ENCODE measurements at places on chromosomes 2 and 18.

DNA sequence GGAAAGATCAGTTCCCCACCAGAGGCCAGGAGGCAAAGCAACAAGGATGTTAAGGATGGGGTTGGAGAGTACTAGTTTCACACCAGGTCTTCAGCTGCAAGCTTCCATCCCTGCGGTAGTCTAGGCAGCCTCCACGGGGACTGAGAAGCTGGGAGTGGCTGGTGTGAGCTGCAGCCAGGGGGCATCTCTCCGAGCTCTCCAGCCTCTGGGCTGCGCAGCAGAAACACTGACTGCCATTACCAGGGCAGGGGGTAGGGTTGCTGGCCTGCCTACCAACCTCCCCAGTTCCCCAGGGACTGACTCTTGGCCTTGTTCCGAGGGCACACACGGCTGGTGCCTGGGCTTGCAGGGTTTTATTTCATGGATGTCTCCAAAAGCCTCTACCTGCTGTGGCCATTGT is 15.9 kb downstream of the GATA6 start:
- DNase-seq, result no peak

DNA sequence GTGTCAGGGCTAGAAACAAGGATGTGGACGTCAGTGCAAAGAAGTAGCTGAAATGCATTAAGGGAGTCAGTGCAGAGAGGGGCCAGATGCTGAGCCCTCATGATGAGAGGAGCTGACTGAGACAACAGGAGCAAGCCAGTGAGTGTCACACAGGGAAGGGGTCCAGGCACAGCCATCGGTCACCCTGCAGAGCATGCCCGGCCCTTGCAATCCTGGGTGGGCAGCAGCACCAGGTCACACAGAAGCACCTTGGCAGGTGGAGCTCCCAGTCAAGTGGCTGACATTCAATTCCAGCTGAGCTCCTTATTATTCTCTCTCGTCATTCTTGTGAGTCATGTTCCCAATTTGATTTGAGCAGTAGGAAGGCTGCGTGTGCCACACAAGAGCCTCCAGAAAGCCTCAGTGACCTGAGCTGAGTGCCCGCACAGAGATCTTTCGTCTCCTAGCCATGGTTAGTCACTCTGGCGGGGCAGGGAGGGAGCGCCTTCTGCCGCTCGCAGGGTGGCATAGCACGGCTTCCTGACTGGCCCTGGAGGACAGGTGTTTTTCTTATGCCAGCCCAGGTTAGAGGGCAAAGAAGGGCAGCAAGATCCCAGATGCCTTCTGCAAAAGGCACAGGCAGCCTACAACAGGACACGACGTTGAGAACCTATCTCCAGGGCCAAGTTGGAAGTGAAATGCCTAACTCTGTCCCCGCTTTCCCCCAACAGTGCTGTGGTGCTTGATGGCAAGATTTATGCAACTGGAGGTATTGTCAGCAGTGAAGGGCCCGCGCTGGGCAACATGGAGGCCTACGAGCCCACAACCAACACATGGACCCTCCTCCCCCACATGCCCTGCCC is 220.9 kb downstream of the ATAD2B start:
- no peak for DNase-seq

DNA sequence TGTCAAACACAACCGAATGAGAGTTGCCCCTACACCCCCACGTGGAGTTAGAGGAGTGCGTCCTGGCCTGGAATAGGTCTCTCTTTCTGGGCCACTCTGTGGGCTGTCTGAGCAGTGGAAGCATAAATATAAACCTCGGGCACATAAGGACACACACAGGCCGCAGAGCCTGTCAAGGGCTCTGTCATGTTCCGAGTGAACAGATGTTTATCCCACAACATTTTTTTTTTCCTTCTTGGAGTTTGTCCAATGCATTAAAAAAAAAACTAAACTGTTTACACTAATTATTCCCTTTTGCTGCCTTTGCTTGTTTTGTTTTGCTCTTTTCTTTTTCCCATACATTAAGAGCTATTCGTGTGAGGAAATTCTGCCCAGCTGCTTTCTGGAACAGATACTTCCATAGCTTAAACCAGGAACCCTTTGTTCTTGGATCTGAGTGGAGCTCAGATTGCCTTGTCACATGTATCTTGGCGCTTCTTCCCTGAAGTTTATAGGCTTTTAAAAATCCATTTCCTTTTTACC is 228.3 kb upstream of the FOSL2 start:
- no peak for DNase-seq

DNA sequence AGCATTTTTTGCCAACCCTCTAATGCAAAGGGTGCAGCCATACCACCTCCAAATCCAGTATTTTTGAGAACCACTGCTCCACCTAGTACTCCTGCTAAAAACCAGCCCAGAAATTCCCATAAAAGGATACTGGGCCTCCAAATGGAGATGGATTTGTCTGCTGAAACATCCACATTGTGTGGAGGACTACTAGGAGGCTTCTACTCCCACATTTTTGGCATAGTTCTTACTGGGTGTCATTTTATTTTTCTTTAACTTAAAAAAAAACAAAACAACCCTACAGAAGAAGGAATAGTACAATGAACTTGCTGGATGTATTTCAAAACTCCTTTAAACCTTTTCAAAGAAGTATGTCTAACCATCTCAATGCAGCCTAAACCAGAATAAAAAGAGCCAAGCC is 219.2 kb downstream of the SRBD1 start:
- DNase-seq, result no peak

DNA sequence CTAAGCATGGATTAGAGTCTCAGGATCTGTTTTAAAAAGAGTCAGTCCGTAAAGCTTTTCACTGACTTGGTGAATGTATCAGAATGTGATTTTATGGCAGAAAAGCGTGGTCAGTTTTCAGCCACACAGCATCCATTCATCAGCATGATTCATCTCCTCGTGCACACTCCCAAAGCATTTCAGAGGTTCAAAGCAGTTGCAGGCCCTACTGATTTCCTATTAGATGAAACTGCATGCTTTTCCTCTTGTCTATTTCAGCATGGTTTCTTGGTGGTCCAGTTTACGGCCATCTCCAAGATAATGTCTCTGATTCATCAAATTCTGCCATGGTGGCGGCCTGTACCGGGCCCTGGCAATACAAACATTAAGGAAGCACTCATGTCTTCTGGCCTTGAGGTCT is 4.8 kb upstream of the PARD6G start:
- DNase-seq, result no peak

- DNase-seq, result no peak
Measured at GRCh38 chr2:119230219-119231185, 6.9 kb downstream of the STEAP3 start.

DNA sequence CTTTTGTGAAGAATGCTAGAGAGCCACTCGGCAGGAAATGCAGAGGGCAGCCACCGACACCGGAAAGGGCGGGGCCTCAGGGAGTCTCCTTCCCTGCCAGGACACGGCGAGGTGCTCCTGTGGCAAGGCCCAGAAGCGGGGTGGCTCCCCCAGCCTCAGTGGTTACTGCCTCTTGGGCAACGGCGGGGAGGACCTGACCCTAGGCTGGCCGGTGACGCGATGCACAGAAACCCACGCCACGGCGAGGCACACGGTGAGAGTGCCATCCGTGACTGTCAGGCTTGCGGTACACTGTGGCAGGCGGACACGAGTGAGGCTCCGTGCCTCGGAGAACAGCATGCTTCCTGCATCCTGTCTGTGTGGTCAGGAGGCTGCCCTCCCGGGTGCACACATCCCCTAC is 47.8 kb downstream of the ZAP70 start:
- peak; percentile 18 for DNase-seq

DNA sequence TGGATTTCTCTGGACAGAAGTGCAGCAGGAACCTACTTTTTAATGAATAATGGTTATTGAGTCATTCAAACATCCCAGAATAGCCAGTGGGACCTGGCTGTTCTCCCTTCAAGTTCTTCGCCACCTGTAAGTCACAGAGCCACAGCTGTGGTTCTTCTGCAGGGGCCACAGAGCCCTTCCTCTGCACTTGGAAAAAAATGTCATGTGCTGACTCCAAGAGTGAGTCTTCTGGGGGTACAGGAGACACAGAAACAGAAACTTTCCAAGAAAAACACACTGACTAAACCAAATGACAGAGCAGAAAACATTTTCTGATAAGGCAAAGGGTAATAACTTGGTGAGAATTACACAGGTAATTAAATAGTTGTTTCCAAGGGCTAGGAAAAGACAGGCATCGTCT is 68.7 kb upstream of the FN1 start:
- no peak for DNase-seq

- no peak for DNase-seq
Measured at GRCh38 chr18:47265197-47265596, 13.7 kb upstream of the SKOR2 start.

- DNase-seq, result no peak
Measured at GRCh38 chr2:190627448-190628412, 21.2 kb upstream of the NAB1 start.

- DNase-seq, result no peak
Measured at GRCh38 chr2:83081826-83082690, 1377.0 kb downstream of the SUCLG1 start.

DNA sequence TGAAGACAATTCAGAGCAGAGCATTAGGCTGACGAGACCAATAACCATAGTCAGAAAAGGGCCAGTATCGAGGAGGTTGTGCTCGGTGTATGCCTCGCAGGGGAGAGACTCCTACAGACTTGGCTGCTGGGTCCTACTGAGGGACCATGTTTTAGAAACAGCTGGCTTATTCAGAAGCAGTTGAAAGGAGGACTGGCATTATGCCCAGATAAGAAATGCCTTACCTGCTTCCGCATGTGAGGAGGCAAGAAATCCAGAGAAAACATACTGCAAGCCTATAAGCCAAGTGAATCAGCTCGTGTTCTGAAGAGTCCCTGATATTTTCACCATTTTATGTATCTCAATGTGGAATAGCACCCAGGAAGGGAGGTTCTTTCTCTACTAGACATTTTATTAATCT is 434.7 kb downstream of the GRB14 start:
- DNase-seq, result no peak

- no peak for DNase-seq
Measured at GRCh38 chr18:12770469-12771219, 67.8 kb downstream of the PSMG2 start.

- no peak for DNase-seq
Measured at GRCh38 chr2:44433895-44434294, 72.1 kb downstream of the CAMKMT start.

DNA sequence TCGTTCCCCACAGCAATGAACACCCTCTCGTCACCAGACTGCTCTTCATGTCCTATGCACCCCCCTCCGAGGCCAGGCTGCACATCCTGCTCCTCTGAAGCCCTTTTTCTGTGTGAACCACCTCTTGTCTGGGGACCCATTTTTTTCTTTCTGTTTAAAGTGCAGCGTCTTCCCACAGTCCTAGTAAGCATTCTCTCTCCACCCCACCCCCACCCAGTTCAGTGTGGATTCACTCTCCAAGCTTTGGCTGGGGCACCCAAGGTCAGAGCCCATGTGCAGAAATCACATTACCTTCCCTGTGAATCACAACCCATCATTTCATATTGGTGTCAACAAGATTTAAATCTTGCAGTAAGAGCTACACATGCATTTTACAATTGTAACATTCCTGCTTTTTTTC is 26.4 kb upstream of the PKDCC start:
- no peak for DNase-seq

DNA sequence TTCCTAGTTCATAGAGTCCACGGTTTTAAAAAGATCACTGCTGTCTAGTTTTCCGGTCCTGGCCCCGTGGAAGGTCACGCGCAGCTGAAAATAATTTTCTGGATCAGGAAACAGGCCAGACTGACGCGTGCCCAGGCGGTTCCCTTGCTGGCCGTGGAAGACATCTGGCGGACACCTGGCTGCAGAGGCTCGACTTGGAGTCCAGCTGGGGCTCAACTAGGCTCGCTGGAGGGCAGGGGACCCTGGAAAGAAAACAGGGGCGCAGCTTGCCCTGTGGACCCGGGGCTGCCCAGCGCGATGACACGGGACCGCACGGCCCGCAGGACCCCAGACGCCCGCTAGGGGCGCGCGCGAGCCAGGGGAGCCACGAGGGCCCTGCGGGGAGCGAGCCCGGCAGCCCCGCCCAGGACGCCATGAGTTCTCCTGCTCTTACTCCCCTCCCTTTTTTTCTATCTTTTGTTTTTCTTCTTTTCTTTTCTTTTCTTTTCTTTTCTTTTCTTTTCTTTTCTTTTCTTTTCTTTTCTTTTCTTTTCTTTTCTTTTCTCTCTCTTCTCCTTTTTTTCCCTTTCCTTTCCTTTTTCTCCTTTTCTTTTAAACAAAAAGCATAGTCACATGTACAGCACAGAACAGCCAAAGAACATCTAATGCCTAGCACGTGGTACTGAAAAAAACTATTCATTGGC is 43.2 kb upstream of the UBE2F start:
- DNase-seq, result peak; percentile 78

DNA sequence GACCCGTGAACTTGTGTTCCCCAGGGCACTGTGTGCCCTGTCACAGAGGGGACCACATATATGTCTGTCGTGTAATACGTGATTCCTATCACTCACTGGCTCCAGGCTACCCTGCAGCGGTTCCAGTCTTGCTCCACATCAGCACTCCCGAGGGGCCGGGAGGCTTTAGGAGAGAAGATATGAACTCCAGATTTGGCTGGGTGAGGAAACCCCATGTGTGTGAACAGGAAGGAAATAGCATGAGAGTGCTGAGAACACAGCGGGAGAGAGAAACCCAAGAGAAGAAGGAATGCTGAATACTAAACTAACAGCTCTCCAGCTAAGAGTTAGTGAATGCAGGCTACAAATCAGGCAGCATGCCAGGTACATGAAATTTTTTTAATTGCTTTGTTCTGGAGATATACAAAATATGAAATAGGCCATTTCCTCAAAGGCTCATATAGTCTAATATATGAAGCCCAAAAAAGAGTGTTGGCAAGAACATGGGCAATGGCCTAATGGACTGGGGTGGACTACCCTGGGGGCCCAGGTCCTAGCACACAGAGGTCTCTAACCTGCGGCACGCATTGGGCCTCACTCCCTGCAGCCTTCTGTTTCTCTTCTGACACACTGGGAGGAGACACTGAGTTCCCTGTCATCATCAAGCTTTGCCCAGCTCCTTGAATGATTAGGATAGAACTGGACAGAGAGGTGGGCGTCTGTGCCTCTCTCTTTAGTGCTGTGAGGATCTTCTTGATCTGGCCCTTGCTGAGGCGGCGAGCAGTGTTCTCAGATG is 372.8 kb upstream of the RAB6C start:
- DNase-seq, result no peak

- no peak for DNase-seq
Measured at GRCh38 chr2:59920961-59921360, 632.5 kb downstream of the BCL11A start.

- DNase-seq, result no peak
Measured at GRCh38 chr2:190538201-190538600, 3.7 kb upstream of the NEMP2 start.

DNA sequence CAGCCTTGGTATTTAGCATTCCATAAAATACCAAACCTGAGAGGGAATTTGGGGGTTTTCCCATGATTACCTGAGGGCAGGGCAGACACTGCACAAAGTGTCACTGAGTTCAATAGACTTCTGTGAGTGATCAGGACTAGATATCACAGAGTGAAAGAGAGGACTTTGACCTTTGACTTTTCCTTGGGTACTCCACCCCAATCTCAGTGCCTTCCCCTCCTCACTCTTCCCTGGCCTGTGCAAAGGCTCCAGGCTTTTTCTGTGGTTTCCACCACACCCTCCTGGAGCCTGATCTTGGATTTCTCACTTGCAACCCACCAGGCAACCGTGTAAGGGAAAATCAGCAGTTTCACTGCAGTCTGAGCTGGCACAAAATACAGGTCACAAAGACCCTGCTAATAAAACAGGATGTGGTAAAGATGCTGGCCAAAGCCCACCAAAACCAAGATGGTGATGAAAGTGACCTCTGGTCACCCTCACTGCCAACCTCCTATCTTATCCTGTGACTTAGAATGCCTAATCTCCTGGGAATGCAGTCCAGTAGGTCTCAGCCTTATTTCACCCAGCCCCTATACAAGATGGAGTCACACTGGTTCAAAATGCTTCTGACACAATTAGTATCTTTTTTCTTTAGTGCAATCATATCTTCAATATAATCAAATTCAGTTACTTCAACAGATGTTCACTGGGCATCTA is 64.0 kb downstream of the BOD1L2 start:
- no peak for DNase-seq
